ENCODE measurements at places on chromosomes 4 and X.

GRCh38 chr4:138267835-138268234 lies 25.7 kb upstream of the SLC7A11 start:
- DNase-seq: no peak

DNA sequence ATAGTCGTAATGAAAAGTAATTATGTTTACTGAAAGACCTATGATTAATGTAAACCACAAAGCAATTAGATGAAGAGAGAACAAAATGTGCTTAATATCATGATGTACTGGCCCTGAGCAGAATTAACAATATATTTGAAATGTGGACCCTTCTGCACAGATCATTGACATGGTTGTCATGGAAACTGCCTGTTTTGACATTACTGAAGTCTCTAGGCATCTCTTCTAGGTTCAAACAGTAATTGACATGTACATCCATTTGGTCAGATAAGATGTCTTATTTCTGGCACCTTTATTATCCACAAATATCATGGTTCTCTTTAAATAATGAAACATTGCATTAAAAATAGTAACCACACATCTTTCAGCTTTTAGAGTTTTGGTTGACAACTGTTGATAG lies 251.7 kb upstream of the GNPDA2 start:
- DNase-seq: no peak

- no peak for DNase-seq
These were observed 484.2 kb upstream of the HS3ST1 start for GRCh38 chr4:11912886-11913285.

- no peak for DNase-seq
These were observed 55.3 kb upstream of the CXorf51B start for GRCh38 chrX:146754268-146754667.

GRCh38 chrX:132270021-132270420 lies 50.8 kb upstream of the RAP2C start:
- DNase-seq: no peak

- no peak for DNase-seq
These were observed 140.3 kb downstream of the PDHA2 start for GRCh38 chr4:95979961-95980876.

- no peak for DNase-seq
These were observed 21.1 kb upstream of the LUZP4 start for GRCh38 chrX:115268421-115268820.

Data from GM12878 (cell line).